Stimulated activated CD8-positive, alpha-beta memory T cell treated with anti-CD3 and anti-CD28 coated beads, Interleukin-12 subunit alpha, Interleukin-12 subunit beta, amount 100 ng/mL, for 4 hours (primary cell): ENCODE measurements at places on chromosomes 11 and 22.

DNA sequence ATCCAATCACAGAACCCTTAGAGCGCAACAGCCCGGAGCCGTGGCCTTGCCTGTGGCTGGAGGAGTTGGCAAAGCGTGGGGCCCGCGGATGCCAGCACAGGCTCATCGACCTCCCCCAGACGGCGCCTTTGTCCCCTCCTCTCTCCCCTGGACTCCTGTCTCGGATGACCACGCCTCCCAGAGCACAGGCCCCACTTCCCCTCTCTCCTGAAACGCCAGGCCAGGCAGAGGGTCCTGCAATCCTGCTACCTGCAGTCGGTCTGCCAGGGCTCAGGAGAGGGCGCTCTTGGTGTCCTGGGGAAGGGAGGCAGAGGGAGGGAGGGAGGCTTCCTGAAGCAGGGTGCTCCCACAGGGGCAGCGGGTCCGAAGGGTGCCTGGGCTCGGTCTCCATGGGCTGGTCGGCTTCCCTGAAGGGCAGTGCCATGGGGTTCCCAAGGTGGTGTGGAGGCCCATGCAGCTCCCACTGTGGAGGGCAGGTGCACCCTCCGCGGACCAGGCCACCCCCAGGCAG is 16.6 kb upstream of the TTLL12 start:
- no peak for DNase-seq

DNA sequence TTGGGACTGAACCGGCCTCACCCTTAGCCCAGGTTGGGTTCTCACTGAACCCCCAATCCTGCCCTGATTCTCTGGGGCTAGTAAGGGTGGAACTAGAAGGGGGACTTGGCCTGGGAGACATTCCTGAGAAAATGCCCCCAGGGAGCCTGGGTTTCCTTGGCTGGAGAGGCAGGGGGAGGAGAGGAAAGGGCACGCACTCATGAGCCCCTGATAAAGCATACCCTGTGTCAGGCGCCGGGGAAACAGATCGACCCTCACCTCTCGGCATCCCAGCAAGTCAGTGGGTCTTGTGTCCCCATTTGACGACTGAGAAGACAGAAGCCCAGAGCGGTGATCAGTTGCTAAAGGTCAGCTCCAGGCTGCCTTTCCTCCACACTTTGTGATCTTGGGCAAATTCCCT is 47.7 kb upstream of the RTL6 start:
- no peak for DNase-seq

DNA sequence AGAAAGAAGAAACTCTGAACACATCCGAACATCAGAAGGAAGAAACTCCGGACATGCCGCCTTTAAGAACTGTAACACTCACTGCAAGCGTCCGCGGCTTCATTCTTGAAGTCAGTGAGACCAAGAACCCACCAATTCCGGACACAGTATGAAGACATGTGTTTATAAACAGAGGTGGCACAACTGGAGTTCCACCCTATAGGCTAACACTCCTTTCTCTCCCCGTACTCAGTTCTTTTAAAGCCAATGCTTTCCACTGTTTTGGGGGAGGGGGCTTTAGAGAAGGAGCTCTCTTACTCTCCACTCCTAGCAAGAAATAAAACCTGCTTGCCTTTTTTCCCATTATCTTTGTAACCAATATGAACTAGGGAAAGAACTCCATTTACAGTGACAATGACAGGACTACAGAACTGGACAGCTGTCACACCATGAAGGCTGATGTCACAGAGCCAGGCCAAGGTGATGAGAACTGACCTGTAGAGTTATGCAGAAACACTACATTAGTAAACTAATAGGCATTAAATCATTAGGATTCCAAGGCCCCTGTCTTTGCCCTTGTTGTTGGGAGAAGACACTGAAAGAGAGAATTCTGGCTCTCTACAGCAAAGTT is 733 bp downstream of the TRIM5 start:
- no peak for DNase-seq

GRCh38 chr11:121802542-121802941 is 313.5 kb downstream of the BLID start:
- no peak for DNase-seq

DNA sequence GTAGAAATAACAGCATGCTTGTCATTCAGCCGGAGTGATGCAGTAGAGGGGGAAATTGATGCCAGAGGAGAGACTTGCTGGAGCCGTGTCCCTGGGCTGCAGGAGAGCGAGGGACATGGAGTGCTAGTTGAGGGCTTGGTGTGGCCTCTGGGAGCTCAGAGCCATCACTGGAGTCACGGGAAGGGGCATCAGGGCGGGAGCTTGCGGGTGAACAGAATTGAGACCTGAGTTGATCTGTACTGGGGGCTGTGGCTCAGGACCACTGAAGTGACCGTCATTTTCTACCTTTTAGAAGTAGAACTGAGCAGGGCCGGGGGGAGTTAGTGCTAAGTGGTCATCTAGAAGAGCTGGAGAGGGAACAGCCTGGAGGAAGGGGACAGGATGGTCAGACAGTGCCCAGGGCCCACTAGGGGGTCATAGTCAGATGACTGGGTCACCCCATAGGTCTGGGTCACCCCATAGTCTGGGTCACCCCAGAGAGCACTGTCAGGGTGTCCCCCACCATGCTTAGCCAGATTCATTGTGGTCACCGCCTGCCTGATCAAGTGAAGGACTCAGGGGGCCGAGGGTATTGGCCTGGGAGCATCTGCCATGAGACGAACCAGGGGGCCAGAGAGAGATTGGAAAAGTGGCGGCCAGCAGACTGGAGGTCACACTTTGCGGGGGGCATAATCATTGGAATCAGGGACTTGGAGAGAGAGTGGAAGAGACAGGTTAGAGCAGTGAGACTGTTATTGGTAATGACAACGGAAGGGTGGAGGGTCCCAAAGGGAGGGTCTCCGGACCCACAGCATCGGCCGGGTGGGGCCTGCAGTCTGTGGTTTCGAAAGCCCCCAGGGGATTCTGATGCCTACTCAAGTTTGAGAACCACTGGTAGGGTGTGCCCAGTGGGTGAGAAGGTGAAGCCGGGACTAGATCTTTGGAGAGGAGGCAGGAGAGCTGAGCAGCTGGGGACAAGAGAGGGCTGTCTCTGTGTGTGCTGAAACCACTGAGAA is 15.2 kb downstream of the RIBC2 start:
- DNase-seq, result no peak

DNA sequence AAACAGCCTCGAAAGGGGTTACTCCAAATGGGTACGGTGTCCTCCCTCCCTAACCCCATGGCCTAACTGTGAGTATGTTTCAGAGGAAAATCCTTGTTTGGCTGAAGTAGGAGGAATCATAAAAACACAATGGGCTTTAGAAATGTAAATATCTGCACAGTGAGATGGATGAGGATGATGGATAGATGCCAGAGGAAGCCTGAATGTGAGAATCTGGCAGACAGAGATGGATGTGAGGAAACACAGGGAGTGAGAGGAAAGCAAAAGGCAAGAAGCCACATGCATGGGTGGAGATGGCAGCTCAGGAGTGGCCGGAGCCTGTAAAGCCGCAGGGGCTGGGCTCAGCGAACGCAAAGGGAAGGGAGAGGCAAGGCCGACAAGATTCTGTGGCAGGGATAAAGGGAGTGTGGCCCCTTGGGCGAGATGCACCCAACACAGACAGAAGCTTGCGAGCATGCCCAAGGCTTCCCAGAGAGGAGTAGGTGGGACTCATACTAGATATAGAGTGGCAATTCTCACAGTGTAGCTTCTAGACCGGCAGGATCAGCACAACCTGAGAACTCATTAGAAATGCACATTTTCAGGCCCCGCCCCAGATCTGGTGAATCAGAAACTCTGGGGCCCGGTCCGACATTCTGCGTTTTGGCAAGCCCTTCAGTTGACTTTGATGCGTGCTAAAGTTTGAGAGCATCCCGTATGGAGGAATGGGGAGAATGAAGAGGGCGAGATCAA is 237.3 kb upstream of the CADM1 start:
- DNase-seq, result no peak

GRCh38 chr22:24125941-24126340 is 55.3 kb upstream of the SUSD2 start:
- no peak for DNase-seq

GRCh38 chr11:70072861-70073755 is 5.0 kb upstream of the ANO1 start:
- no peak for DNase-seq

DNA sequence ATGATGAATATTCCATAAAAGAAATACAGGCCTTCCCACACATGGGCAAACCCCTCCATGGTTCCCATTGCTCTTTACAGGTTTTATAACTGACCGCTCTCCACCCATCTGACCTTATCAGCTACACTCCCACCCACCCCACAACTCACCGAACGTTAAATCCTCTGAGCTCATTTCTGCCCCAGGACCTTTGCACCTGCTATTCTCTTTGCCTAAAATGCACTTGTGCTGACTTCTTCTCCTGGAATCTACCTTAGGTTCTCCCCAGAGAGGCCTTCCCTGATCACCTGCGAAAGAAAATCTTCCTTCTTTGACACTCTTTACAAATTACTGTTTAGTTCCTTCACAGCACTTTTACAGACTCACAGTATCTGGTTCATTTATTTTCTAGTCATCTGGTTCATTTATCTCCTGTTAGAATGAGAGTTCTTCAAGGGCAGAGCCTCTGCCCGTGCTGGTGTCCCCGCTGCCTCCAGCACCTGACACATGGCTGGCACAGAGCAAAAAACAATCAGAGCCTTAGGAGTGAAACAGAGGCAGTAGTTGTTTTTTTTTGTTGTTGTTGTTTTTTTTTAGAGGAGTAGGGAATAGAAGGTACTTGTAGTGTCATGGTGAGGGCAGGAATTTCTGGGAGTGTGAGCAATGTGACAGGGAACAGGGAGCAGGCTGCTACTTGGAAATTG is 21.6 kb upstream of the GRK3 start:
- no peak for DNase-seq

DNA sequence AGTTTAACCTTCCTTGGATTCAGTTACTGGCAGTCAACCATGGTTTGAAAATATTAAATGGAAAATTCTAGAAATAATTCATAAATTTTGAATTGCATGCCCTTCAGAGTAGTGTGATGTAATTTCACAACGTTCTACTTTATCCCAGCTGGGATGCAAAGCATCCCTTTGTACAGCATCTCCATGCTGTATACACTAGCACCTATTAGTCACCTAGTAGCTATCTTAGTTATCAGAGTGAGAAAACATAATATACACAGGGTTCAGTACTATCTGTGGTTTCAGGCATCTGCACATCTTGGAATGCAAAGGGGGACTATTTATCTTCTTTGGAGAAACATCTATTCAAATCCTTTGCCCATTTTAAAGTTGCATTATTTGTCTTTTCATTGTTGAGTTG is 30.8 kb downstream of the CBL start:
- DNase-seq, result no peak

DNA sequence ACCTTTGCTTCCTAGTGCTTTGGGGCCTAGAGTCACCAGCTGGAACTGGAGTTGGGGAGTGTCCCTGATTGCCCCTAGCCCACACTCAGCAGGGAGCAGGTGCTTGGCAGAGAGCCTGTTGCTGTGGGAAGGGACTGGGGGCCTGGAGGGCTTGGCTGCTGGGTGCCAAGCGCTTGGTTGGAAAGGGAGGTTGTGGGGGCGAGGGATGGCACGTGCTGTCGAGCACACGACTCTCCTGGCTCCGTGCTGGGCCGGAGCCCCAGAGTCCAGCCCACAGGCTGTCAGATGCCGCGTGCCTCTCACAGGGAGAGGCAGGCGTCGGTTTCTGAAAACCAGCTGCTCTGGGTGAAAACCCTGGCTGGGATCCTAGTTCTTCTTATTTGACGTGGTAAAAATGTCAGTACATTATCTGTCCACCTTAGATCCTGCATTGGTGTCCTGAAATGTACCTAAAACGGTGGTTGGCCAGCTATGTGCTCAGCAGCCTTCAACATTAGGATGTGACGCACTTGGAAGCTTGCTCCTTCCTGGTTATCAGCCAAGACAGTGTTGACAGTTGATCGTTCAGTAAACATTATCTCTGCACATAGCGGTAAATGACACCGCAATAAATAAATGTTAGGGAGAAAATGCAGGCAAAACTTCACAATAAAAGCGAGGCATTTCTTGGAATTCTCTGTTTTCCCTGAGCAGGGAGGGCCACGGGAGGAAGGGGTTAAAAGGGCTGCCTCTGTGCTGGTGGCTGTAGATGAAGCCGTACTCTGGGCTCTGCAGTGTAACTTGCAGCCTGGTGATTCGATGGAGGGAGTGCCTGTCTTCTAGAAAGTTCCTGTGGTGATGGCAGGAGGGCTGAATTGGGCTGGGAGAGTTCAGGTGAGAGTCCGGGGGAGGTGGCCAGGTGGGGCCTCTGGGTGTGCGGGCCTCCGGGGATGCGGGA is 29.2 kb downstream of the GRAMD4 start:
- no peak for DNase-seq

DNA sequence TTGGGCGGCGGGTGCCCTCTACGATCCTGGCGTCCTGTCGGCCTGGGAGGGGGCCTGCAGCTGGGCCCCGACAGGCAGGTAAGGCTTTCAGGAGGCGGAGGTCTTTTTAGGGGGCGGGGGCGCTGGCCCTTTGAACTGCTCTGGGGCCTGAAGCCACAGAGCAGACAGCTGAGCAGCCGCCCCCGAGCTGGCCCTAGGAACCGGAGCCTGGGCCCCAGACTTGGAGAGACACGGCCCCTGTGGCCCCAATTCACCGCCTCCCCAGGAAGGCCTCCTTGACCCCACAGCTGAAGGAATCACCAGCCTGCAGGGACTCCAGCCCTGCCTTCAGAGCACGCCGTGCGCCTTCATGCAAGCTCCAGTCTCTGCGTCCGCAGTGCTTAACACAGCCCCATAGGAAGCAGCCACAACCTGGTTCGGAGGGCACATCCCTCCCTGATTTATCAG is 618 bp upstream of the CERK start:
- DNase-seq, result peak; percentile 10

GRCh38 chr11:11567936-11568650 is 53.7 kb downstream of the GALNT18 start:
- no peak for DNase-seq

- no peak for DNase-seq
Measured at GRCh38 chr11:45089251-45089650, 57.2 kb upstream of the PRDM11 start.

DNA sequence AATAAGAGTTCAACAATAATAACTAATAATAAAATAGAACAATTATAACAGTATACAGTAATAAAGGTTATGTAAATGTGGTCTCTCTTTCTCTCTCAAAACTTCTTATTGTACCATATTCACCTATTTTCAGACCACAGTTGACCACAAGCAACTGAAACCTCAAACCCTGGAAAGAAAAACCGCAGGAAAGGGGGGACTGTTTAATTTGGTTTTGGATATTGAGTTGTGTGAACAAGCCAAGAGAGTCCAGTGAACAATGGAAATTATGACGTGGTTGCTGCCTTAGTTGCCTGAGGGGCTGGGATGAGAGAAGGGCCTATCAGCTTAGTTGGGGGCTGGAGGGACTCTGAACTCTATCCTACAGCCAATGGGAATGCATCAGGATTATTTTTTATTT is 178.7 kb upstream of the POU2AF2 start:
- DNase-seq, result no peak

GRCh38 chr11:74871037-74871436 is 77.9 kb downstream of the XRRA1 start:
- no peak for DNase-seq

DNA sequence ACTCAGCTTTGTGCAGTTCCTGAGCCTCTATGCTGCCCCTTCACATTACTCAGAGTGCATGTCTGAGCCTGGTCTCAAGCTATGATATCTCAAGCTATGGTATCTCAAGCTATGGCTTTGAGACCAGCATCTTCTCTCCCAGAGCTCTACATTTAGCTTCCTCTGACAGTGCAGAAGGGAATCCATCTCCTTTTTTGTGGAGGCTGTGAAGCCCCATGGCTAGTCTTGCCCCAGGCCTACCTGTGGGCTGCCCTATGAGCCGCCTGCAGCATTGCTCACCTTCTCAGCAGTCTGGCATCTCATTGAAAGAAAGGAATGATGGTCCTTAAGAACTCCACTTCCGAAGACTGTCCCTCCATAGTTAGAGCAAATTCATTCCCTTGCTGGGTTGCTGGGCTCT is 12.6 kb downstream of the PGAP2 start:
- DNase-seq, result no peak

GRCh38 chr11:65452806-65453490 is 30.4 kb downstream of the NEAT1 start:
- DNase-seq, result no peak
